ENCODE measurements at places on chromosomes 3 and 15.
A peak's percentile ranks its signal among the peaks of the same experiment; 100 is the strongest.

GRCh38 chr3:186143250-186143649 lies 34.4 kb upstream of the ETV5 start:
- DNase-seq = no peak

DNA sequence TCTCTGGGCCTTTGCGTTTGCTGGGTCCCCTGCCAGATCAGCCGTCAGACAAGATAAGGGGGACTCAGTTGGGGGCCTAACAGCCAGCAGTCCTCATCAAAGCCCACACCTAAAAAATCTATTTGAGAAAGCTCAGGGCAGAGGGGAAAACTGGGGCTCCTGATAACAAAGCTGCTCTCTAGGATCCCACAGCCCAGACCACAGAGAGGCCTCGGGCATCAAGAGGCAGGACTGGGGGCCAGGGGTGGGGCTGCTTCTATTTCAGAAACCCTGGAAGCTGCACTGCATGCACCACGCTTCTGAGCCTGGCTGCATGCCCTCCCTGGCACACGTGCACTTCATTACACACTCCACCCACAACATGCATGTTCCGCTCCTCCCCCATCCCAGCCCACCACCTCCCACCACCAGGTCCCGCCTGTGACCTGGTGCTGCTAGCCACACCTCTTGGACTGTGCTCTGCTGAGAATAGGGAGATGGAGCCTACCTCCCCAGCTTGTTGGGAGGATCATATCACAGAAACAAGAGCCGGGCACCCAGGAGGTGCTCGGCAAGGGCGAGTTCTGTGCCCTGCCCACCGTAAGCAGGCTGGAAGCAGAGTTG lies 26.6 kb downstream of the FBLN2 start:
- no peak for DNase-seq

DNA sequence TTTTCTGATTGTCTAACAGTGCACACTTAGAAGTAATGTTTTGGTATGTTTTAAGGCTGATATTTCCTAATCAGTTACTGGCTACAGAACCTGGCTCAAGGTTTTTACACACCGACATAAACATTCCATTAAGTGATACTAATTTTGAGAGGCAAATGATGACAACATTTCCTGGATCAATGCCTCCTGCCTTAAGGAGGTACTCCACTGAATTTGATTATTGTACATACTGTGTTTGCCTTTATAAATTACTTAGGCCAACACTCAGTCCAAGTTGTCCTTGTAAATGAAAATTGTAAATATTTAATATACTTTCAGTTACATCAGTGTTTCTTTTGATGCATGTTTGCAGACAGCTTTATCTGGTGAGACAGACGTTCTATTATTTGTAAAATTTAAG lies 24.2 kb upstream of the LXN start:
- DNase-seq = no peak

GRCh38 chr15:99090938-99091337 lies 13.9 kb upstream of the SYNM start:
- no peak for DNase-seq

GRCh38 chr3:29772436-29772835 lies 491.6 kb downstream of the RBMS3 start:
- no peak for DNase-seq

DNA sequence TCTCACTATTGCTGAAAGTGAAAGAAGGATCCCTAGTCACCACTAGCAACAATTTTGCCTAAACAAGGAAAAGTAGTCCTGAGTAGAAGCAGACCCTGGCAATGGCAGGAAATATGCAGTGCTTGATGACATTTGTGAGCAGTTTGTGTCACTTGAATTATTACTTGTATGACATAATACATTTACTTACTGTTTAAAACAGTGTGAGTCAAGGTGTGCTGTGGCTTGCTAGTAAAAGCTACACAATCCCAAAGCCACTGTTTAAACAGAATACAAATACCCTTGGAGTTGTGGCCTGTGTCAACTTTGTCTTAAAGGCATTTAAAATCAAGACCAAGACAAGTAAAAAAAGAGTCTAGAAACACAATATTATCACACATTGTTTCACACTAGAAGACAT lies 775.4 kb downstream of the ROBO1 start:
- no peak for DNase-seq

GRCh38 chr3:4990069-4990468 lies 10.8 kb downstream of the BHLHE40 start:
- no peak for DNase-seq

GRCh38 chr3:195807681-195808121 lies 4.0 kb downstream of the MUC4 start:
- DNase-seq = no peak

DNA sequence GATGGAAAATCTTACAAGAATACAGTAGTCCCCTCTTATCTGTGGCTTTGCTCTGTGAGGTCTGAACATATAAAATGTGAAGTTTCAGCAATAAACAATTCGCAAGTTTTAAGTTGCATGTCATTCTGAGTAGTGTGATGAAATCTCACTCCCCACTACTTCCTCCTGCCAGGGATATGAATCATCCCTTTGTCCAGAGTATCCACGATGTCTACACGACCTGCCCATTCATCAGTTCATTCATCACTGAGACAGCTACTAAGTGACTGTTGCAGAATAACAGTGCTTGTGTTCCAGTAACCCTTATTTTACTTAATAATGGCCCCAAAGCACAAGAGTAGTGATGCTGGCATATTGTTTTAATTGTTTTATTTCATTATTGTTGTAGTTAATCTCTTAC lies 489.2 kb upstream of the UBE2E2 start:
- no peak for DNase-seq

DNA sequence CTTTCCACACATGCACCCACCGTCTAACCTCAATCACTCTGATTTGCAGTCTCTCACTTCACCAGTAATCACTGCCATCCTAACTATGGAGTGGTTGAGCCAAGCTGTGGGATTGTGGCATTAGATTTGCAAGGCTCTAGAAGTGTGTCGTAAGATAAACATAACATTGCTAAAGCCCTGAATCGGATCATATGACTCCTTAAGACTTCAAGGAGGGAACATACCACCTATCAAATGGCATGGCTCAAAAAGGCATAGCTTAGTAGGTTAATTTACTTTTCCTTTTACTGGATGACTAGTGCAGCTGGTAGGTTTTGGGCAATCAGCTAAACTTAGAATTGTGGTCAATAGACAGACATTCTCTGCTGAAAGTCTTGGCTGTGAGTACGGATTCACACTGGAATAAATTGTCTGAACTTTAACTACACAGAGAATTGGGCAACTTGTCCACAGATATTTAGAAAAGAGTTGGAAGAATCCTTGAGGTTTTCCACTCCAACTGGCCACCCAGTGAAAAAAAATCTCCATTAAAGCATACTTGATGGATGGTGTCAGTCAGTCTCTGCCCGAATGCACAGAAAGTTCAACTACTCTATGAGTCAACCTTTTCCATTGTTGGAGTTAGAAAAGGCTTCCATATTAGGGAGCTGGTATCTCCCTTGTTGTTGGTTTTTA lies 476.7 kb upstream of the CBLB start:
- DNase-seq = no peak

DNA sequence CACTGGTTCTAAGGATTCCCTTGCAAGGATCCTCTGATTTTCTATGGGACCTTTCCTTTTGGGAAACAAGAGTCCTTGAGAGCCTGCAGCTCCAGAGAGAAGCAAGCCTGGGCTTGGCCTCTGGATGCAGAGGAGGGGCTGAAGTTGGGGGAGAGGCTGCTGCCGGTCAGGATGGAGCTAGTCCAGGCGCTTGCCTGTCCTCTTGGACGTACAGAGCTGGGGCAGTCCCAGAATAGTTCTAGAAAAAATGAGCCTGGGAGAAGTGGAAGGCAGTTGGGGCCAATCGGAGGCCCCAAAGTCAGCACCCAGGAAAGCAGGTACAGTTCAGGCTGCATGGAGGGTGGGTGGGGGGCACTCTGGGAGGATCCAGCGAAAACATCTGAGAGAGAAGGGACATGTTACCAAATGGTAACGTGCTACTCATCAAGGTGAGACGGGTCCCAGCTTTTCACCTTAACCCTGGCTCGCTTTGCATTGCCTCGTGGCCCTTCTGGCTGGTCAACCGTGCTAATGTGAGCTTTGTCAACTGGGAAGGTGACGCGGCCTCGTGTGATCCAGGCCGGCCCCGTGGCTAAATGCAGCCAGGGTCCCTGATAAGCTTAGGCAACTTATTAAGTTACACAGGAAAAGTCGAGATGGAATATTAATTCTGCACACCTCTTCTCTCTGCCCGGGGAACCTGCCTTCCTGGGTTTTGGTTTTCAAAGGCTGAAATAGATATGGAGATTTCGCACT lies 38.7 kb upstream of the MAGEF1 start:
- DNase-seq = no peak

DNA sequence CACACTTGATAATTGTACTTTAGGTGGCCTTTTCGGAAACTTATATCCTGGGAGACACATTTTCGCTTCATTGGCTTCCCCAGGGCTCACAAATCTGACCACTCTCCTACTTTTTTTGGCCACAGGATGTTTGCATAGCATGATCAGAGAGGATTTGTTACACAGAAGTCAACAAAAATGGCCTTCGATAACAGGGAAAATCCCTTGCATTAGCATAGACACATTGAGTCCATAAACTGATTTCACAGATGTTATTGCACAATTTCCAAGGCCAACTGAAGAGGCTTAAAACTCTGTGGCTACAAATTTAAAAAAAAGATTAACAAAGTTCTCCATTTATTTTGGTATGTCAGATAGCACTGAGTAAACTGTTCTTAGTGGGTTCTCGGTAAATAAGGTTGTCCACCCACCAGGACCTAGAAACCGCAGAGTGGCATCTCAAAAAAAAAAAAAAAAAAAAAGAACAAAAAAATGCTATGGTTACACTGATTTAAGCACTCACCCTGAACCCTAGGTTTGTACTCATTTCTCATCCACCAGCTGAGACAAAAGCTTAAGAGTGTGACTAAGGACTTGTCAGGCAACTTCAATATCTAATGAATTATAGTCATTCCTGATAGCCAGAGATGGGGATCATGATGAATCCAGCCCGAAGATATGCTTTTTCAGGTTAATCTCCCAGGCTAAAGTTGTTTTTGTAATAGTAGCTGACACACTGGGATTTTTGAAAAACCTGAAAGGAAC lies 188.9 kb upstream of the SYNPR start:
- DNase-seq = no peak

- DNase-seq = no peak
These were observed 22.4 kb downstream of the LIPC start for GRCh38 chr15:58453931-58454793.

GRCh38 chr3:37542772-37543449 lies 318.8 kb upstream of the CTDSPL start:
- no peak for DNase-seq

- peak; percentile 30 for DNase-seq
These were observed 77.1 kb downstream of the WDR76 start for GRCh38 chr15:43903864-43904290.

GRCh38 chr15:83015361-83015760 lies 3.9 kb upstream of the C15orf40 start:
- no peak for DNase-seq

GRCh38 chr3:112364291-112364690 lies 31.3 kb downstream of the CD200 start:
- no peak for DNase-seq
